ENCODE measurements at places on chromosomes 5 and 9.

GRCh38 chr9:82320566-82320965 is 332.0 kb downstream of the SPATA31D1 start:
- no peak for DNase-seq

- no peak for DNase-seq
Observed at GRCh38 chr5:158559066-158559465, 540.6 kb downstream of the EBF1 start.

- DNase-seq = no peak
Observed at GRCh38 chr5:177426566-177427210, at the start of gene GRK6. Gene GRK6 (plus strand): TSS chr5:177426676. CDS start chr5:177426846, 170 bp downstream.

DNA sequence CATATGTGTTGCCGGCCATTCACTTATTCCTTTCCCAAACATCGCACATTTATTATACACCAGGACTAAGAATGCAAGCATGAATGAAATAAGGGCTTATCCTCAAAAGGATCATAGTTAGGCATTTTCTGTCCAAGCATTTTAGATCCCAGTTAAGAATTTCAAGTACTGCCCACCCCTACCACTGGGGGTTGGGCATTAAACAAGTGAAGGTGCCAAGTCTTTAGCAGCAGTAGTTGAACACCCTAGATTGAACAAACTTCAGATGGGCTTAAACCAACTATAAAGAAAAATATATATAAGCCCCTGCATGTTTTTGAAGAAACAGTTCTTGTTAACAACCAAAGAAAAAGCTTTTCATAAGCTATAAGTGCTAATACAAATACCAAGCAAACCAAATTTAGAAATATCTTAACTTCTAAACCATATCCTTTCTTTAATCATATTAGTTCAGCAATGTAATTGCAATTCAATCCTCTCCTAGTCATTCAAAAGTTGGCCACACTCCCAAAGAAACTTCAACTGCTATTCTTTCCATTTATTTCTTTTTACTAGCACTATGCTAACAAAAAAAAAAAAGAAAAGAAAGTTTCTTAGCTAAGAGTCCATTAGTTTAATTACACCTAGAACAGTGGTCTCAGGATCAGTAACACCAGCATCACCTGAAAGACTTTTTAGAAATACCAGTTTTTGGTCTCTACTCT is 149.8 kb downstream of the MLLT3 start:
- no peak for DNase-seq

DNA sequence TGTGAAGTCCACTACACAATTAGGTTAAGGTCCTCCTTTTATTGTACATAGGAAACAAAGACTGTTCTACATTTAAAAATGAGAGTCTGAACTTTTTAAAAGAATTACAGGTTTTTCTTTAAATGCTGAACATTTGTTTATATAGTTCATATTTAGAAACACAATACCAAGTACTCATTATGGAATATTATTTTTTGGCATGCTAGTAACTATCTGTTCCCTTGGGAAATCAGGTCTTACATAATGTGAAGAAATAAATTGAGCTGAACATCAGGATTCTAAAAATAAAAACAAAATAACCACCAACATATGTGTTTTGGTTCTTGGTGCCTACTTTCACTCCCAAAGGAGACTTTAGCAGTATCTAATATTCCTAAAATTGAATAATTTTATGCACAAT is 230.5 kb upstream of the IZUMO3 start:
- no peak for DNase-seq

DNA sequence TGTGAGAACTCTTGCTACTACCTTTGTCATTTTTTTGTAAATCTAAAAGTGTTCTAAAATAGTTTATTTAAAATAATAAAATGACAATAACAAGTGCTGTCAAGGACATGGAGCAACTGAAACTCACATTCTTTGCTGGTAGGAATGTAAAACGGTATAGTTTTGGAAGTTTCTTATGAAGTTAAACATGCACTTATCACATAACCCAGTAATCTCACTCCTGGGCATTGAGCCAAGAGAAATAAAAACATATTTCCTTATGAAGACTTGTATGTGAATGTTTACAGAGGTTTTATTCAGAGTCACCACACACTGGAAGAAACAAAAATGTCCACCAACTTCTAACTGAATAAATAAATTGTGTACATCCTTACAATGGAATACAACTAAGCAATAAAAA is 46.0 kb upstream of the COL15A1 start:
- DNase-seq = no peak

GRCh38 chr5:54091307-54092130 is 218.9 kb downstream of the ARL15 start:
- no peak for DNase-seq

- DNase-seq = no peak
Observed at GRCh38 chr9:2378266-2378665, 243.3 kb upstream of the VLDLR start.

DNA sequence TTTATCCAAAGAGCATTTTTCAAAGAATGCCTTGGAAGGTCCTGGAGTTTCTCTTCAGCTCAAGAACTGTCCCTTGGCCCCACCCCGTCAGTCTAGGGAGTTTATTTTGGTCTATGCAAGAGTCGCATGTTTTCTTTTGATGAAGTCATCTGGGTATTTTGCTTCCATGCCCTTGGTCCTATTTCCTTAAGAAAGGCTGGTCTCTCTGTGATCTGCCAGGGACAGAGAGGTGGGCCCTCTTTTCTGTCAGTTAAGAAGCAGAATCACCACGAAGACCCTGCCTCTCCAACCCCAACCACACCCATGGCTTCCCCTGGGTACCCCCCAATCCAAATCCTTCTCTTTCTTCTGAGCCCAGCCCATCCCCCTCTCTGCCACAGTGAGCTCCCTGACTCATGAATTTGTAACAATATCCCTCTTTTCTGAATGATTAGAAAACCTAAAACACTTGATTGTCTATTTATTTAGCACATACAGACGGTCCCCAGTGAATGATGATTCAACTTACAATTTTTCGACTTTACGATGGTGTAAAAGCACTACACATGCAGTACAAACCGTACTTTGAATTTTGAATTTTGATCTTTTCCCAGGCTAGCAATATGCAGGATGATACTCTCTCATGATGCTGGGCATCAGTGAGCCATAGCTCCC is 163.5 kb upstream of the ADRA1B start:
- no peak for DNase-seq

DNA sequence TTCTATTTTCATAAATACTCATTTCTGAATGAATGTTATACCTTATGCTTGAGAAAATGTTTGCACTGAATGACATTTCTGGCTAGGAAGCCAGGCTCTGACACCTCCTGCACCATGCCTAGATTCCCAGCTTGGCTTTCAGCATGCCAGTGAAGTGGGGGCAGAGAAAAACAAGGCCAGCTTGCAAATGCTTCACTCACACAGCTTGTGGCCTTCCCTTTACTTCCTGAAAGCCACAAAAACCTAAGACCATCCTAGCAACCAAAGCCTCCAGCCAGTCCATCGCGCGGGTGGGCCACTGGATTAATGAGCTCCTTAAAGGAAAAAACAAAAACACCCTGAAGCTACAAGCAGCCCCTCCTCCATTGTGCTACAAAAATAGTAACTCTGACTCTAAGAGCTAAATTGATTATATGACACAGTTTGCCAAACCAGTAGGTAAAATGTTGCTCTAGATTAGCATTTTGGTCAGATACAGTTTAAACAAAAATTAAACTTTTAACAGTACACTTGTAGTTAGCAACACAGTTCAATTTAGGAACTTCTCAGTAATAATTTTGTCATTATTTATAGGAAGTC is 159.9 kb downstream of the TSSK1B start:
- no peak for DNase-seq
